ENCODE measurements at places on chromosomes 5 and 9.

GRCh38 chr5:143360755-143361154 lies 42.7 kb downstream of the NR3C1 start:
- DNase-seq, result no peak

- DNase-seq, result no peak
Observed at GRCh38 chr5:92518318-92518904, 1062.6 kb downstream of the NR2F1-AS1 start.

GRCh38 chr5:159891371-159891770 lies 24.9 kb upstream of the ADRA1B start:
- no peak for DNase-seq

GRCh38 chr5:9605041-9605838 lies 24.9 kb downstream of the TAS2R1 start:
- DNase-seq, result no peak

- no peak for DNase-seq
Observed at GRCh38 chr9:617445-618085, 223.9 kb upstream of the DMRT1 start.

DNA sequence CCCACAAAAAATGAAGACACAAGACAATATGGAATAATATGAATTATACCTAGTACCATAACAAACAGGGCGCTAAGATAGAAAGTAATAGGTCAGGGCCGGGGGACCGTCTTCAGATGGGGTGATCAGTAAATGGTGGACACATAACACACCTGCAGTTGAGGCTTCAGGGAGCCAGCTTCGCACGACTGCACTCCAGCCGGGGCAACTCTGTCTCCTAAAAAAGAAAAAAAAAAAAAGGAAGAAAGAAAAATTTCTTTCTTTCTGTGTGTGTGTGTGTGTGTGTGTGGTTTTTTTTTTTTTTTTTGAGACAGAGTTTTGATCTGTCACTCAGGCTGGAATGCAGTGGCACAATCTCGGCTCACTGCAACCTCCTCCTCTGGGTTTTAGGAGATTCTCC lies 75.0 kb upstream of the HSPA9 start:
- DNase-seq, result no peak

- no peak for DNase-seq
Observed at GRCh38 chr9:137128158-137128861, 10.6 kb upstream of the GRIN1 start.

DNA sequence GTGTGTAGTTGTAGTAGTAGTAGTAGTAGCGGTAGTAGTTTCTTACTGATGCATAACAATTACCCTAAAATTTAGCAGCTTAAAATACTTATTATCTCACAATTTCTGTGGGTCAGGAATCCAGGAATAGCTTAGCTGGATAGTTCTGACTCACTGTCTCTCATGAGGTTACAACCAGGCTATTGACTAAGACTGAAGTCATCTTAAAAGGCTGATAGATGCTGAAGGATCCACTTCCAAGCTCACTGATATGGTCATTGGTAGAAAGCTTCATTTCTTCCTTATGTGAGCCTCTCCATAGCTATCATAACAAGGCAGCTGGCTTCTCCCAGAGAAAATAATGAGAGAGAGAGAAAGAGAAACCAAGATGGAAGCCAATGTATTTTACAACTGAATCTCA lies 147.5 kb upstream of the FBXL17 start:
- no peak for DNase-seq

DNA sequence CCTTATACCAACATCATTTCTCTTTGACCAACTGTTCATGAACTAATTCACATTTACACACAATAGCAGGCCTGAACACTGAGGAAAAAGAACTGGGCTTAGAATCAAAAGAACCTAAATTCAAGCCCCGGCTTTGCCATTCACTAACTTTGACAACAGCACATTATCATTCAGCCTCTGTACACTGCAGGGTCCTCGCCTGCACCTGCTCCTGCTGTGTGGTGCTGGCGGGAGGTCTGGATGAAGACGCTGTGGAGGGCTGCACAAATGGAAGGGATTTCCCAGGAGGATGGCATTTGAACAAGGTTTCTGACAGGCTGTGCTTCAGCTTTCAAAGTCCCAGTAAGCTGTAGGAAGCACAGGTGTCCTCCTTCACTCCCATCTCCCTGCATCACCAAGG lies 151.2 kb downstream of the ZDHHC21 start:
- DNase-seq, result no peak

GRCh38 chr5:53469946-53470687 lies 10.3 kb upstream of the FST start:
- DNase-seq, result no peak

DNA sequence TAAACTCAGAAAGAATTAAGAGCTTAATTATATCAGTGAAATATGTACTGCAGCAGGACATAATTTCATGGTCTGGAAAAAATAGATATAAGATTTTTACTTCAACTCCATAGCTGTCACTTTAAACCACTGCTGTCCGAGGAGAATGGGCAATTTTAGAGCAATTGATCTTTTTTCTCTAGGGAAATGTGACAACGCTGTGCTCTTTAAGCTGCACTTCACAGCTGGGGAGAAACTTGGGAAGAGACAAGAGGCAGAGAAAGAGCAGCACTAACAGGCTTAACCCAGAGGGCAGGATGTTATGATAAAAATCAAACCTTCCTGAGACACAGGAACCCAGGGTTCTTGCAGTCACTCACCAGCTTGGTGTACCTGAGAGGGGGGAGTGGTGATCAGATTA lies 92.0 kb downstream of the SPOCK1 start:
- no peak for DNase-seq

GRCh38 chr9:131622523-131622922 lies 77.2 kb downstream of the PRRT1B start:
- DNase-seq, result no peak

DNA sequence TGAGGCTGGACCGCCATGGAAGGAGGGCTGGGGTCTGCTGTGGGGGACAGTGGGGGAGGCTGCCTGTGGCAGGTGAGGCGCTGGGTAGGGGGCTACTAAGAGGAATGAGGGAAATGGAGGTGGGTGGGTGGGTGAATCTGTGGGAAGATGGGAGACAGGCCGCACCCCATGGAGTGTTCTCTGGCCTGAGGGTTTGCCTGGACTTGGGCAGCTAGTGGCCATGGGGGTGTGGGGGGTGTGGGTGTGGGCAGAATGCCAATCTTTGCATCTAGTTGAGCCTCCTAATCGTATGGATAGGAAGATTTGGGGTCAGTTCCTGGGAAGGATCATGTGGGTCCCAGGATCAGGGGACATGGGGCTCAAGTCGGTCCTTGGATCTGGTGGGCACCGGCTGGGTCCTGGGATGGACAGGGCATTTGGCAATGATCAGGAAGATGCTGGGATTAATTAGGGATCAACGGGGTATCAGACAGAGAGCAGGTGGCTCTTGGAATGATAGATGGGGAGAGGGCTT lies 518 bp downstream of the ZDHHC12 start:
- DNase-seq, result no peak

GRCh38 chr9:100579665-100580064 lies 1.8 kb downstream of the CAVIN4 start:
- DNase-seq, result no peak

DNA sequence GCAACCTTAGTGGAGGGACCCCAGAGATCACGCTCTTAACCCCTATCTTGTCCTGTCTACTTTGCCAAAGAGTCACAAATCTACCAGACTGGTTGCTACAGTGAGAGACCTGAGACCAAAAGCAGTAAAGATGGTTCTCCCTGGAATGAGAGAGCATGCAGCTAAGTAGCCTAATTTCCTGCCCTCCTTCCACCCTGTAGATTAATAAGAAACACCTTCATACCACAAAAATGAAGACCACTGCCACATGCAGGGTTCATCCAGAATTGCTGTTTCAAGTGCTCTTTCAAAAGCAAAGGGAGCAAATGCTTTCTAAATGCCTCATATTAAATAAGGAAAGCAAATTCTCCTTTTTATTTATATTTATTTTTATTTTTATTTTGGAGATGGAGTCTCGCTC lies 119.1 kb downstream of the UGCG start:
- no peak for DNase-seq

DNA sequence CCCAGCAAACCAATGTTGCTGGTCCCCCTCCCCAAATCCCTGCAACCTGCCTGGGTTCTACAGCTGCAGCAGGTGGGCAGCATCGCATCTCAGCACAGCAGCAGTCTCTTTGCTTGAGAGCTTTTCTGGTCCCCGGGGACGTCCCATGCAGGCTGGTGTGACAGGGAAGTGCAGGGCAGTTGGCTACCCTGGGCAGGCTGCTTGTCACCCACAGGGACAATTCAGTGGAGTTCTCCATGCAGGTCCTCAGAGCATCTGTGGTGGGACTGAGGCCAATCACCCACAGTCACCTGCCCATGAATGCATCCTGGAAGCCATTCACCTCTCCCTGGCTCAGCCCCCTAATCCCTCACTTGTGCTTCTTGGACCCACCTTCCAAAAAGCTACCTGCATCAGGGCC lies 43.9 kb upstream of the SEMA4D start:
- no peak for DNase-seq

GRCh38 chr9:111176511-111176910 lies 138.2 kb upstream of the LPAR1 start:
- no peak for DNase-seq

DNA sequence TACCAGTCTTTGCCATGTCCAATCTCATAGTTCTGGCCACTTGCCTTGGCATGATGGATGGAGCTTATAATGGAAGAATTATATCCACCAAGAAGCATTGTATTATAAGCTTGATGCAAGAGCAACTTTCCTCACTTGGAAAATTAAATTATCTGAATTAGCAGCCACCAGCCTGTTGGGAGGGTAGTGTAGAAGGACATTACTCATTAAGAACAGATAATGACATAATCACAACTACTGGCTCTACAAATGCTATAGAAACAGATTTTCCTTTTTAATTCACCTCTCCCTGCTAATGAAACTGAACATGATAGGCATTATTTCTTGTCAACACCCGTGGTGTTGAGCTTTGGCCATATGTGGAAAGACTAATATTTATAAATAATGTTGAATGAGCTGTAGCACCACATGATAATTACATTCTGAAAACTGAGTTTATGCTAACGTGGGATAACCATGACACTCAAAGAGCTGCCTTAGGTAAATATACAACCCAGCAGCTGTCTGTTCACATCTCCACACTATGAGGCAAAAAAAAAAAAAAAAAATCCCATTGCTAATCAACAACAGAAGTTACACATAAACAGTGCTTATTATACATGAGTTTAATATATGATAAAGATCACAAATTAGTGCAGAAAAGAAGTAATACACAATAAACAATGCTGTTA lies 48.1 kb upstream of the NR4A3 start:
- no peak for DNase-seq

DNA sequence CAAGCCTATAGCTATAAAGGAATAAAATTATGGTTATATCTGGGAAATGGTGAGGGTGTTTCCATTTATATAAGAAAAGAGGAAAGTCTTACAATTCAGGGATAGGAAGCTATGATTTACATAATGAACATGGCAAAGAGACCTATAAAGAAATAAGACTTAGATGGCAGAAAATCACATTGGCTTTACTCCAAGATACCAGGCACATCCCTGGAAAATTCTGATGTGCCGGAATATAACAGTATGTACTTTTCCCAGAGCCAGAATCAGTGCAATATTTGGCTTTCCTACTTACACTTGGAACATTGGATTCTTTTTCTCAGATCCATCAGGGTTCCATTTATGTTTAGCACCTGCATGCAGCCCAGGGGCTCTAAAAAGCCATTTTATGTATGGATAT lies 357.8 kb downstream of the CETN3 start:
- no peak for DNase-seq

GRCh38 chr9:26562338-26562737 lies 330.3 kb downstream of the CAAP1 start:
- DNase-seq, result no peak

DNA sequence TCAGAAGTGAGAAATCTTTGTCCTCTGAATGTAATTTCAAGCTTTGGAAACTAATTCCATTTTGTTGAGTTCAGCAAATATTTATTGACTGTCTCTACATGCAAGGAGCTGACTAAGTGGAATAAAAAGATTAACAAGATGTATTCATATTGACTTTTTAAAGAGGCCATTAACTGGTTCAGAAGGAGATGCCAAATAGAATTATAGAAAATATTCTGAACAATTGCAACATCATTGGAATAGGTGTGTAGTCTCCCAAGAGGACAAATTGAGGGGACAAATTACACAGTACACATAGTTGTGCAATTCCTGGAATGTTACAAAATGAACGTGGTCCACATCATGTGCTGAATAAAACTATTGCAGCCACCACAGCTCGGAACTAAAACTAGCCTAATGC lies 224.2 kb downstream of the NPR3 start:
- no peak for DNase-seq

GRCh38 chr5:159700016-159700415 lies 216.3 kb upstream of the ADRA1B start:
- DNase-seq, result no peak

Measured in midbrain (tissue), 1 donor.